Subcutaneous preadipocyte (primary cell): ENCODE measurements at places on chromosomes 5 and 9. TPM values are rescaled to one million over a fixed set of nuclear protein-coding genes. Genes with fewer than 3 reads are reported as not detected.

The ARRDC3 gene
- 71.2 and 77.9 TPM in 2 replicates for total RNA-seq

The NLN gene
- 34.9 and 49.9 TPM in 2 replicates for total RNA-seq

The COL27A1 gene
- total RNA-seq: 3.3 and 5.9 TPM in 2 replicates

The ZNF483 gene
- total RNA-seq: 0.73 and 0.78 TPM in 2 replicates

The CD180 gene
- not detected in 2 replicates for total RNA-seq

The SOX30 gene
- under 0.01 TPM in 1 of 2 replicates, not detected in the other for total RNA-seq

The LCN10 gene
- total RNA-seq: under 0.01 TPM in 1 of 2 replicates, not detected in the other

The FAM169A gene
- total RNA-seq: under 0.01 and 0.20 TPM in 2 replicates

The LCN9 gene
- total RNA-seq: not detected in 2 replicates

The INSYN2B gene
- 6.6 and 18.4 TPM in 2 replicates for total RNA-seq

The LVRN gene
- 0.39 and 0.73 TPM in 2 replicates for total RNA-seq

The TAF11L10 gene
- total RNA-seq: not detected in 2 replicates

The SPINK6 gene
- total RNA-seq: not detected in 2 replicates

The LRRC19 gene
- total RNA-seq: not detected in 2 replicates

The SPATA31C1 gene
- total RNA-seq: not detected in 2 replicates

The KLHL9 gene
- total RNA-seq: 30.1 and 39.7 TPM in 2 replicates

The LEAP2 gene
- total RNA-seq: 0.37 and 0.59 TPM in 2 replicates

The CFAP157 gene
- total RNA-seq: not detected in 2 replicates

The PCDHA4 gene
- under 0.01 TPM in 1 of 2 replicates, not detected in the other for total RNA-seq

The IFNA2 gene
- total RNA-seq: not detected in 2 replicates

The CCNO gene
- 0.20 TPM in 1 of 2 replicates, not detected in the other for total RNA-seq

The C9orf43 gene
- total RNA-seq: 0.20 TPM in 1 of 2 replicates, not detected in the other

The ORM2 gene
- total RNA-seq: not detected in 2 replicates
